ENCODE measurements at places on chromosomes 7 and 10. TPM values are rescaled to one million over a fixed set of nuclear protein-coding genes. Genes with fewer than 3 reads are reported as not detected.

DNA sequence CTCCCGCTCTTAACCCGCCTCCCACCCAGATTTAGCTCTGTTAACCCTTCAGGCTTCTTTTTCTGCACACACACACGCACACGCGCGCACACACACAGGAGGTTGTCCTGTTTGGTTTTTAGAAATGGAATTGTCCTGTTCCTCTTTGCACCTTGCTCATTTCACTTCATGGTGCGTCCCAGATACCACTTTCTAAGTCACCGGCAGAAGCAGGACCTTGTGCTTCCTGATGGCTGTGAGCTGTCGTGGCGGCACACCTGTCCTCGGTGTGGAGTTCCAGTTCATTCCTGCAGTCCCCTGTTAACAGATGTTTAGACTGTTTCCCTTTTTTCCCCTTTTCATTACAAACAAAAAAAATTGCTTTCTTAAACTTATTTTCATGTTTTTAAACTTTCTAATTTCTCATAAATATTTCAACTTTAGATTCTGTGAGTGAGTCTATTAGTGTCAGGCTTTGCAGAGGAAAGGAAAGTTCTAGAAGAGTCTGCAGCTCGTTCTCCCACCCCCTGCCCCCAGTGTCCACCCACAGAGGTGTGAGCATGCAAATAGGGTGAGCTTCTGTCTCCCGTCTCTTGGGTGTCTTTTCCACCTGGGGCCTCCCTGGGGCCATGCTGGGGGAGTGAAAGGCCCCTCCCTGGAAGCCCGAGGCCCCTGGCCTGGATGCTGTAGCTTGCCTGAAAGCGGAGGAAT is 85.5 kb downstream of the LHPP start:
- DNase-seq, result no peak

DNA sequence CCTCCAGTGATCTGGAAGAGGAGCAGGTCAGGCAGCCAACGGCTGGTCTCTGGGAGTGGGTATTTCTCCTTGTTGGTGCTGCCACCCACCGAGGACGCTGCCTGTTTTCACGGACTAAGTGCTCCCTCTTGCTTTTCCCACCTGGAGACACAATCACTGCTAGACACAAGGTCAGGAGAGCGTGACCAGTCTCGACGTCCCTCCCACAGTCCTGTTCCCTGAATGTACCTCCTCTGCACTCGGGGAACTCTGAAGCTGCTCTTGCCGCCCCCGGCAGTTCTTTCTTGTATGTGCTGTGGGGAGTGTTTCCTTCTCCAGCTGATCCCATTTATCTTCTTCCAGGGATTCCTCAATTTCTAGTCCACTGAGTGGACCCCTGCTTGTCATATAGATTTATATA is 89.4 kb downstream of the CYTH3 start:
- no peak for DNase-seq

- no peak for DNase-seq
These were observed 489.4 kb downstream of the SEMA3D start for GRCh38 chr7:84697506-84697905.

Gene KLF14
- not detected for total RNA-seq

- no peak for DNase-seq
These were observed 17.7 kb downstream of the GATA3 start for GRCh38 chr10:8072211-8072610.

DNA sequence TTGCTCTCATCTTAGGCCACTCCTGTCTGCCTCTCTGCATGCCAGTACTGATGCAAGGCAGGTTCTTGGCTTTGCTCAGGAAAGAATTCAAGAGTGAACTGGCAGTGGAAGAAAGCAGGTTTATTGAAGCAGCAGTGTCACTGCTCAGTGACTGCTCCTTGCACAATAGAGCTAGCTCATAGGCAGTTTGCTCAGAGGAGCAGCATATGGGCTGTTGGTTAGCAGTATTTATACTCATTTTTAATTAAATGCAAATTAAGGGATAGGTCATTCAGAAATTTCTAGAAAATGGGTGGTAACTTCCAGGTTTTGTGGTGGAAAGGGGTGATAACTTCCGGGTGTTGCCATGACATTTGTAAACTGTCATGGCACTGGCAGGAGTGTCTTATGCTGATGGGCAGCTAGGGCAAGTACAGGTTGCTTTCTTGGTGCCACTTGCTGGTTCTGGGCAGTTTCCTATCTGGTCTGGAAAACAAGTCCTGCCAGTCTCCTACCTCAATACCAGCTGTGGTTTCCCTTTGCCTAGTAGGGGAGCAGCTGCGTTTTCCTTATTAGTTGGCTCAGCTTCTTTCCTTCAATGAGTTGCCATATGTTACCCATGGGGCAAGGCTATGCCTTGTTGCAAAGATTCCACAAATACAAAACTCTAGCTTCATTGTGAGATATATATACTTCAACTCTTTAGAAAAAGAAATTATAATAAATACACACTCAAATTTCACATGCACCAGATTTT is 64.8 kb upstream of the CALD1 start:
- DNase-seq, result no peak

Gene MMP21
- total RNA-seq, result not detected

All from colonic mucosa (tissue), 4 donors.